Activated CD8-positive, alpha-beta memory T cell treated with anti-CD3 and anti-CD28 coated beads for 1 hour (primary cell): ENCODE measurements at places on chromosomes 11 and 22.

DNA sequence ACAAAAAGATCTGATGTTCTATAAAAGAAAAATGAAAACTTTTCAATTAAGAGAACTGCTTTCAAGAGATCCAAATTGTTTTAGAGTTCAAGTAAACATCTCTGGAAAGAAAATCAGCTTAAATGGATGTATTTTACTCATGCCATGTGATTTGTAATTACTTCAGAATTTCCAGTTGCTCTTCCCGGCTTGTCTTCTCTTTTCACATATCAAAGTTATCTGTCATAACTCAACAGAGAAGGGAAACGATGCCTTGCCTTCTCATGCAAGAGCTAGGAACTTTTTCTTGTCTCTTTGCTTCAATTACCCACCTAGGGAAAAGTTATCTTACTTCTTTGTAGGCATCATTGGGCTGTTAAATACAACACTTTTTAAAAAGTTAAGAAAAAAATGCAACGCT is 255.2 kb upstream of the POU2AF2 start:
- no peak for DNase-seq

- no peak for DNase-seq
Observed at GRCh38 chr11:73055655-73056354, 86.3 kb downstream of the FCHSD2 start.

- DNase-seq = no peak
Observed at GRCh38 chr11:45369313-45369712, 83.2 kb upstream of the SYT13 start.

DNA sequence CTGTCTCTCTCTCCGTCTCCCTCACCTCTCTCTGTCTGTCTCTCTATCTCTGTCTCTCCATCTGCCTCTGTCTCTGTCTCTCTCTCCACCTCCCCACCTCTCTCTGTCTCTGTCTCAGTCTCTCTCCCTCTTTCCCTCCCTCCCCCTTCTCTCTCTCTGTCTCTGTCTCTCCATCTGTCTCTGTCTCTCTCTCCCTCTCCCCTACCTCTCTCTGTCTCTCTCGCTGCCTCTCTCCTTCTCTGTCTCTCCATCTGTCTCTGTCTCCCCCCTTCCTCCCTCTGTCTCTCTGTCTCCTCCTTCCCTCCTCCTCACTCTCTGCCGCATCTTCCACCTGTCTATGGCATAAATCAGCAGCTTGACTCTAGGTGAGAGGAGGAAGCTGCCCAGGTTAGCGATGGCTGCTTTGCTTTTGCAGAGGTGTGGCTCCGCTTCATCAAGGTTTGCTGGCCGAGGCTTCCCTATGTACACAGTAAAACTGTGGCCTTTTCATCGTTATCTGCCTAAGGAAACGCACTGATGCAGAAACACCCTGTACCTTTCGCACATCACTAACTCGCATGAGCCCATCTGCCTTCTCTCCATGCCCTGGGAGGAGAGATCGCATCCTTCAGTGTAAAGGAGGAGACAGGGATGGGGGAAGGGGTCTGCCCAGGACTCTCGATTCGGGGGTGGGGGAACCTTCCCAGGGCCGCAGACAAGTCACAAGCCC is 44.5 kb downstream of the ANO1 start:
- no peak for DNase-seq

- DNase-seq = no peak
Observed at GRCh38 chr11:5611627-5612026, 13.2 kb upstream of the TRIM34 start.

GRCh38 chr11:93842461-93842860 is 8.0 kb downstream of the VSTM5 start:
- DNase-seq = no peak

DNA sequence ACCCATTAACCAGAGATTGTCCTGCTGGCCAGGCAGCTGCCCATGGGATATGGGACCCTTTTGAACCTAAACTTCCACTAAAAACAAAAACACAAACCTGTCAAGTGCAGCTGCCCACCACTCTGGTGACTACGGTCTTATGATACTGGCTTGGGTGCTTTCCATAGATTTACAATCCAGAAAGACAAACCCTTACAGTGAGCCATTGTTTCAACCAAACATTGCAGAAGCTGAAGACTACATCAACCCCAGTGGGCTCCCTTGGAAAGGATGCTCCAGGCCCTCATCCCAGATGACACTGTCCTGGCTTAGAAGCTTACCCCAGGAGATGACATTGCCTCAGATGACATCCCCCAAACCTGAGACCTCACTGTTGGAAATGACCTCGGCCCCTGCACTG is 56.9 kb upstream of the WNT11 start:
- DNase-seq = no peak

GRCh38 chr22:19371893-19372292 is 59.6 kb downstream of the HIRA start:
- no peak for DNase-seq

- no peak for DNase-seq
Observed at GRCh38 chr11:122101625-122102291, 14.3 kb downstream of the BLID start.

DNA sequence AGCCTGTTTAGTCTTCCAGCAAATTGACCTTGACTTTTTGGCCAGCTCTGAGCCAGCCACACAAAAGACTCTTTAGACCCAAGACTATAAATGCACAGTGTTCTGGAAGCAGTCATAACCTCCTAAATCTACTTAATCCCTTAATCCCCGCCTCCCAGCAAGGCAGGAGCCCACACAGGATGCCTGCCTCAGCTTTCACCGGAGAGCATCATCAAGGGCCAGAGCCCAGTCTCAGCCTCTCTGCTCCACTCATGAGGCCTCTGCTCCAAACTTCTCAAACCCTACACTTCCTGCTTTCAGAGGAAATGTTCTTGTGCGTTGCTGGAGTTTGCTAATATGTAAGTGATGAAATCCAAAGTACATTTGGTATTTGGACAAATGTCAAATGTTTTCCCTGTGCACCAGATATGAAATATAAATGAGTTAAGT is 57.9 kb upstream of the FSHB start:
- no peak for DNase-seq

- no peak for DNase-seq
Observed at GRCh38 chr11:17014833-17015626, 816 bp upstream of the PLEKHA7 start.

DNA sequence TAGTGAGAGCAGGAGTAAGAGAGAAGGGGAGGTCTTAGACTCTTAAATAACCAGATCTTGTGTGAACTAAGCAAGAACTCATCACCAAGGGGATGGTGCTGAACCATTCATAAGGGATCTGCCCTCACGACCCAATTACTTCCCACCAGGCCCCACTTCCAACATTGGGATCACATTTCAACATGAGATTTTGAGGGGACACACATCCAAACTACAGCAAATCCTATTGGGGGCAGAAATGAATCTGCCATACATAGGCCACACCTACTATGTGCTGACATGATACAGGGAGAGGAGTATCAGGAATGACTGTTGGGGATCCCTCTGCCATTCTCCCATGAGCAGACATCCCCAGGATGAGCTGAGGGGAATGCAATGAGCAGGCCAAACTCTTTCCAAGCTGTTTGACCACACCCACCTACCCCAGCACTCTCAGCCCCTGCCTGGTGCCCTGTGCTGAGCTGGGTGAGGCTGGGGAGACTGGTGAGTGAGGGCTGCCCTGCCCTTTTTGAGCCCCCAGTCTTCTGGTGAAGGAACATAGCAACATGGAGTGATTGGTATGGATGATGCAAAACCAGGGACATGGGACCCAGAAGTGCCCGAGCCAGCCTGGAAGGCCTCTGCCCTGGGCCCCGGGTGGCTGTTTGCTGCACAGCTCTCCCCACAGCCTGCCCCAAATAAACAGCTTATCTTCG is 1.2 kb upstream of the GTSE1 start:
- DNase-seq = no peak

DNA sequence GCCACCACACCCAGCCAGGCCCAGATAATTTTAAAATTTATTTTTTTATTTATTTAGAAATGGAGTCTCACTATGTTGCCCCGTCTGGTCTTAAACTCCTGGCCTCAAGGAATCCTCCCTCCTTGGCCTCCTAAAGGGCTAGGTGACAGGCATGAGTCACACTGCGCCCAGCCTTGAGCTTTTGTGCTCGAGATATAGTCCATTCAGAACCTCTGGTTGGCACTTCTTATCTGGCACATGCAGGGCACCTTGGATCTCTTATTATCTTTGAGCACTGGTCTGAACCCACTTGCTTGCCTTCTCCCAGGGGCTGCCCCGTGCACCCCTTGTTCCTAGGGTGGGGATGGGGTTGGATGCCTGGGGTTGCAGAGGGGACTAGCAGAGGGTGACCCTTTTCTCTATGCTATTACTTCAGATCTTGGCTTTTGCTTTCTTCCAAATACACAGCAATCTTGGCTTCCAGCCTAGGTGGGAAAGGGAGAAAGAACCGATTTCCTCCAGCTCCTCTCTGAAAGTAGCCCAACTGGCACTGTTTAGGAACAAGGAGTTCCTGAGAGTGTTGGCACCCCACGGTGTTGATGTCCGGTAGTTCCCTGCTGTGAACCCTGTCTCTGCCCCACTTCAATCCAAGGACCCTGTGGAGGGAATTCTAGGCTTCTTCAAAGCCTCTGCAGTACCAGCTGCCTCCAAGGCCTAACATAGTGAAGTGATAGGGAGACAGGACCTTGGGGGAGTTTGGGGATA is 1.3 kb upstream of the SLC3A2 start:
- DNase-seq = no peak

GRCh38 chr22:32050678-32051515 is 7.8 kb downstream of the SLC5A1 start:
- DNase-seq = no peak

GRCh38 chr11:126485021-126485792 is 129.7 kb downstream of the ST3GAL4 start:
- no peak for DNase-seq

DNA sequence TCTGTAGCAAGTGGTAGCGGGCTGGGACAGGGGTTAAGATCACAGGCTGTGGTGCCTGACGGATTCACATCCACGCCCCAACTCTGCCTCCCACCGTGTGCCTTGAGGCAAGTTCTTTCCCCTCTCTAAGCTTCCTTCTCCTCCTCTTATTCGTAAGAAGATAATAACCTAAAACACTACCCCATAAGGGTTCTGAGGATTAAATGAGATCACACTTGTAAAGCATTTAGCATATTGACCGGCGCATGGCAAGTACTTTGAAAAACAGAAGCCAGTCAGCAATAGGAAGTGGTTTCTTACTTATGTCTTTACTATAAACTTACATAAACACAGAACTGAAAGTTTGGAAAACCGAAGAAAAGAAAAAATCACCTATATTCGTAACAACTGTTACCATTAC is 15.5 kb upstream of the LMO2 start:
- no peak for DNase-seq

DNA sequence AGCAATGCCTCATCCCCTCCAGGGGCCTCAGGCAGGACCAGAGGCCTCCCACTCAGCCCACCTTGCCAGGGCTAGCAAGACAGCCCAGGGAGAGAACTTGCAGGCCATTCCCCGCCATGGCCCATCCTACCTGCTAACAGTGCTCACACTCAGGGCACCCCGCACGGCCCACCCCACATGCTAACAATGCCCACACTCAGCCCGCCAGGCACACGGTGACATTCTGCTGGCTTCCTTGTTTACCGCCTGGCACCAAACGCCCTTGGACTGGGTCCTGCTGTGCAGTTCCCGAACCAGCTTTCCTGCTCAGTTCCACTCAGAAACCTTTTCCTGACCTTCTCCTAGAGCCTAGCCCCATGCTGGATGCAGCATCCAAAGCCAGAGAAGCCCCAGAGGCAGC is 33.5 kb upstream of the FADD start:
- no peak for DNase-seq

DNA sequence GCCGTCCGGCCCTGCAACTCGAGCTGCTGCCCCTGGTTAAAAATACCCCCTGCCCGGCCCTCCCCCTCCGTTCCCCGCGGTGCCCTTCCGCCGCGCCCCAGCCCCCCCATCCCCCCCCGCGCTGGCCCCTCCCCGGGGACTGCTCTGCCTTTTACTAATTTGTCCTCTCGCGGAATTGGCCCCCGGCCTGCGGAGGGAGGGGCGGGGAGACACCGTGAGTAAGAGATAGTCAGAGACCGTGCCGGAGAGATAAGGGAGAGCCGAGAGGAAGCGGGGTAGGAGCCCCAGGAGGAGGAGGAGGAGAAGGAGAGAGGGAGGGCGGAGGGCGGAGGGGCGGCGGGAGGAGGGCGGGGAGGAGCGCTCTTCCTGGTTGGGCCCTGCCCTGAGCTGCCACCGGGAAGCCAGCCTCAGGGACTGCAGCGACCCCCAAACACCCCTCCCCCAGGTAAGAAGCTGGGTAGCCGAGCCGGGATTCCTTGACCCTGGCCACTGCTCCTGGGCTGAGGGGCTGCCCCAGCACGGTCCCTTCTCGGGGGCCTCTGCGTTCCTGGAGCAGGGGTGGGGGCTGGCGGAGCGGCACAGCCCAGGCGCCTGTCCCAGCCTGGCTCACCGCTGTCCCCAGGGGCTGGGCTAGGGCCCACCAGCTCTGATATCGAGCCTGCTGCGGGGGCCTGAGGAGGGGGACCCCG is at the start of gene CAPN1:
CAPN1 (plus strand) TSS at position 360 of the 689 bp plus-strand sequence. CDS start 774 bp downstream, outside the sequence.
- peak; percentile 14 for DNase-seq

GRCh38 chr11:118592616-118593367 is 14.6 kb upstream of the PHLDB1 start:
- DNase-seq = no peak
